ENCODE measurements at places on chromosomes 2 and 18. TPM values are rescaled to one million over a fixed set of nuclear protein-coding genes. Genes with fewer than 3 reads are reported as not detected.

The ACTG2 gene
- 65.1 TPM for polyA plus RNA-seq

The DYNAP gene
- polyA plus RNA-seq: 0.18 TPM

The OBSL1 gene
- polyA plus RNA-seq: 106 TPM

The KRCC1 gene
- polyA plus RNA-seq: 55.8 TPM

The PFN4 gene
- 3.7 TPM for polyA plus RNA-seq

The NCOA1 gene
- polyA plus RNA-seq: 44.3 TPM

The TGFA gene
- polyA plus RNA-seq: 0.67 TPM

The FHOD3 gene
- polyA plus RNA-seq: 1.5 TPM

The MAP3K19 gene
- 3.2 TPM for polyA plus RNA-seq

The APOB gene
- polyA plus RNA-seq: 0.09 TPM

The ANKRD62 gene
- not detected for polyA plus RNA-seq

The CD28 gene
- 3.3 TPM for polyA plus RNA-seq

The SH3RF3 gene
- polyA plus RNA-seq: 8.4 TPM

The AMER3 gene
- polyA plus RNA-seq: 0.18 TPM

The ACMSD gene
- 1.9 TPM for polyA plus RNA-seq

The PAX8 gene
- polyA plus RNA-seq: 2.0 TPM

The GPBAR1 gene
- 1.3 TPM for polyA plus RNA-seq

The LBH gene
- 88.6 TPM for polyA plus RNA-seq

The PLGLB2 gene
- polyA plus RNA-seq: 4.3 TPM

The MFSD2B gene
- 5.7 TPM for polyA plus RNA-seq

The TNFAIP6 gene
- 2.7 TPM for polyA plus RNA-seq

The KCNJ13 gene
- 5.0 TPM for polyA plus RNA-seq

The ELOA2 gene
- not detected for polyA plus RNA-seq

The QPCT gene
- 7.4 TPM for polyA plus RNA-seq

The DLX1 gene
- polyA plus RNA-seq: 0.34 TPM

The CIB4 gene
- polyA plus RNA-seq: 1.0 TPM

The RALB gene
- polyA plus RNA-seq: 130 TPM

The IL1F10 gene
- polyA plus RNA-seq: not detected

The ERICH2 gene
- 9.6 TPM for polyA plus RNA-seq

The CHST10 gene
- 28.2 TPM for polyA plus RNA-seq

The KIF3C gene
- polyA plus RNA-seq: 17.3 TPM

The CAPN14 gene
- 0.27 TPM for polyA plus RNA-seq

The ANKRD30BL gene
- polyA plus RNA-seq: 0.52 TPM

The FBXO48 gene
- polyA plus RNA-seq: 2.9 TPM

The PRSS56 gene
- not detected for polyA plus RNA-seq

The ZSWIM2 gene
- polyA plus RNA-seq: not detected

The EGR4 gene
- polyA plus RNA-seq: not detected

The LRRC30 gene
- not detected for polyA plus RNA-seq

The LRPPRC gene
- polyA plus RNA-seq: 102 TPM

The SUCLG1 gene
- 121 TPM for polyA plus RNA-seq

The TUBA3D gene
- polyA plus RNA-seq: 1.0 TPM

The ZC3H6 gene
- 9.4 TPM for polyA plus RNA-seq

The TEKT4 gene
- 1.1 TPM for polyA plus RNA-seq

The CNRIP1 gene
- polyA plus RNA-seq: 48.1 TPM

The BZW1 gene
- polyA plus RNA-seq: 186 TPM

The SCN7A gene
- 45.2 TPM for polyA plus RNA-seq

The TLX2 gene
- 0.14 TPM for polyA plus RNA-seq

The ACOXL gene
- 5.1 TPM for polyA plus RNA-seq

The MC2R gene
- polyA plus RNA-seq: not detected

The SLC11A1 gene
- polyA plus RNA-seq: 0.73 TPM

The CYTIP gene
- polyA plus RNA-seq: 2.6 TPM

The TXNDC2 gene
- polyA plus RNA-seq: 0.12 TPM

The FBXO15 gene
- 4.4 TPM for polyA plus RNA-seq

The EFHD1 gene
- polyA plus RNA-seq: 15.1 TPM

The TMEM150A gene
- polyA plus RNA-seq: 16.9 TPM
